ENCODE measurements at places on chromosomes 1 and 21.

- DNase-seq, result no peak
Observed at GRCh38 chr1:12383786-12384185, 154.0 kb downstream of the VPS13D start.

GRCh38 chr1:34684266-34684665 is 70.6 kb upstream of the GJB5 start:
- DNase-seq, result no peak

GRCh38 chr1:52588535-52588934 is 13.6 kb upstream of the GPX7 start:
- no peak for DNase-seq

DNA sequence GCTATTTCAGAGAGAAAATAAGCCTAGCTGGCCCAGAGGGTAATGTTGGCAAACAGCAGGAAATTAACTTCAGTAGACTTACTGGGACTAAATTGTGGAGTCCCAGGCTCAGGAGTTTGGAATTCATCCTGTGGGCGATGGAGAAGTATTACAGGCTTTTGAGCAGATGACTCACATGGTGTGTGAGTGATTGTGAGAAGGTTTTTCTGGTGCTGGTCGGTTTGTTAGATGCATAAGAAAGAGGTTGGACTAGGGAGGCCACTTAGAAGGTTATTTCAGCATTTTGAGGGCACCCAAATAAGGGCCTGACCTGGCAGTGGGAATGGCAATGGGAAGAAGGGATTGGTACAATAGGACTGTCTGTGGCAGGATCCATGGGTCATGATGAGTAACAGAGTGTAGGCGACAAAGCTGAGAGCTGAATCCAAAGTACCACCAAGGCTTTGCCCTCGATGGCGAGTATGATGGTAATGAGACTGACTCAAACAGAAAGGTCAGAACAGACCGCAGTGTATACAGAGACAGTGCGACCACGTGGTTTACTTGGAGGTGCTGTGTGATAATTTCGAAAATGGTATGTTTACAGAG is 69.2 kb upstream of the KIF26B start:
- peak; percentile 93 for DNase-seq

DNA sequence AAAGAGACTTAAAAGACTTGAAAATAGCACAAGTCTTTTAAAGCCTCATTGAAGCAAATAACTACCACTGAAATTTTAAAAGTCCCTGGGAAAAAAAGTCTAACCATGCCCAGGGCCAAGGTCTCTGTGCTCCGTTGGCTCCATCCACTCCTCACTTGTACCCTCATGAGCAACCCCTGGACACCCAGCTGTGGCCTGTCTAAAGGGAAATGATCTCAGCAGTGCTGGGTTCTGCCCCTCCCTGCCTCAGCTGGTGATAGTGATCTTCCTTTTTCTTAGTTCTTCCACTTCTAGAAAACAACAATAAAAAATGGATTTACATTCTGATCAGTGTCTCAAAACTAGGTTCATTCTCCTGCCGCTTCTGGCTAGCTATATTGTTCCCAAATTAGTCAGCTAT is 423.5 kb upstream of the ADAMTS5 start:
- DNase-seq, result no peak

GRCh38 chr1:209030454-209031167 is 552.9 kb upstream of the CAMK1G start:
- no peak for DNase-seq

GRCh38 chr1:234218078-234218477 is 155.2 kb upstream of the COA6 start:
- no peak for DNase-seq

Data from BJ (cell line).